ENCODE measurements at places on chromosomes 1 and 21. TPM values are rescaled to one million over a fixed set of nuclear protein-coding genes. Genes with fewer than 3 reads are reported as not detected.

DNA sequence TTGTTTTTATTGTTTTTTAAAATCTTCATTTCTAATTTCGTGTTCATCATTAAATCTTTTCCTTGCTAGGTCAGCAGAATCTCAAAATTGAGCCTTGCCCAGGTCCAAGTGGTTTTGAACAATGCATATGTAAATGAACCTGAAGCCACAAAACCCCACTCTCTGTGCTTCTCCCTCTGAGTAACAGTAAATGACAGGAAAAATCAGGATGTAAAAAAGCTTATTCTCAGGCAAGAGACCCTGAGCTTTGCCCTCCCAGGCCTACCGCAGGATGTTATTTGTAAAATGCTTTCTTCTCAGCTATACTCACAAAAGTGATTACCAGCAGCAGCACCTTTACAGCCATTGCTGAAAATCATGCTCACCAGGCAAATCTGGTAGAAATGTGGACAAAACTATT, 47.6 kb downstream of the TYW3 start:
- DNase-seq = no peak

SHC1 gene
- 109 TPM for total RNA-seq

DNA sequence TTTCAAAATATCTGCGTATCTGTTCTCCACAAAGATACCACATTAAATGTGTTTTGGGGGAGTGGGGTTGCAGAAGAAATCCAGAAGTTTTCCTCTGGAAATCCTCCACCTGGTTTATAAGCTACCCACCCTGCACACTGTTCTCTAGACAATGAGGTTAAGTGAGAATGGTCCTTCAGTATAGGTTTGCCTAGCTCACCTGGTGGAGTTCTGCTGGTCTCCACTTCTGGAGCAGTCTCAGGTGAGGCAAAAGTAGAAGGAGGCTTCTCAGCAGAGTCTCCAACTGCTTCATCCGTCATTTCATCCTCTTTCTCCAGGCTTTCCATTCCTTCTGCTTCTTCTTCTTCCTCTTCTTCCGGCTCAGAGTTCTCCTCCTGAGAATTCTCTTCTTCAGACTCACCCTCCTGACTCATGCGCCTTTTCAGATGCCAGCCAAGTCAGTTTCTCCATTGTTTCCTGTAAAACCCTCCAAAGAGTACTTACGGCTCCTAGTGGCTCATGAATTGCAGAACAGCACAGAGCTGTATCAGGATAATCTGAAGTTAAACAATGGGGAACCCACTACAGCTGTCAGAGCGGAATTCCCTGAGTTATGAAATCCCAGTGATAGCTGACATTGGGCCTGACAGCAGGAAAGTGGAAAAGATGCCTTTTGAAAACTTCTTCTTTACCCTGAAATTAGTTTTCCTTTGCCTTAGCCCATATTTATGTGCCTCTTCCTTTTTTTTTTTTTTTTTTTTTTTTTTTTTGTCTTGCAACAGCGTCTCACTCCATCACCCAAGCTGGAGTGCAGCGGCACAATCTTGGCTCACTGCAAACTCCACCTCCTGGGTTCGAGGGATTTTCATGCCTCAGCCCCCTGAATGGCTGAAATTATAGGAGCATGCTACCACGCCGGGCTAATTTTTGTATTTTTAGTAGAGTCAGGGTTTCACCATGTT, 38.5 kb downstream of the MSTO1 start:
- DNase-seq = peak; percentile 82

PRUNE1 gene
- total RNA-seq = 14.4 TPM

DNA sequence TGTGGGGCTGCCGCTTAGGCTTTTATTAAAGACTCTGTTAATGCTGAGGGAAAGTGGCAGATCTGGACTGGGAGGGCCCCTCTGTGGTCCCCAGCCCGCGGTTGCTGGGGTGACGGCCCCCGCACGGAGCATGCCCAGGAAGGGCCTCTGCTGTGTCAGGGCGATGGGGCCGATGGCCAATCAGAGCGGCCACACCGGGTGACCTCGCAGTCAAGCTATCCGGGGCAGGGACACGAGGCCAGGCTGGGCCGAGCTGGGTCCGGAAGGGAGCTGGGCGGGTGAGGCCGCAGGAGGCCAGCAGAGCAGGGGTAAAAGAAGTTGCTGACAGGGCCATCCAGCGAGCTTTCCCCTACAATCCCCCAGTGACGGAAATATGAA, 145.1 kb downstream of the CASZ1 start:
- no peak for DNase-seq

DNA sequence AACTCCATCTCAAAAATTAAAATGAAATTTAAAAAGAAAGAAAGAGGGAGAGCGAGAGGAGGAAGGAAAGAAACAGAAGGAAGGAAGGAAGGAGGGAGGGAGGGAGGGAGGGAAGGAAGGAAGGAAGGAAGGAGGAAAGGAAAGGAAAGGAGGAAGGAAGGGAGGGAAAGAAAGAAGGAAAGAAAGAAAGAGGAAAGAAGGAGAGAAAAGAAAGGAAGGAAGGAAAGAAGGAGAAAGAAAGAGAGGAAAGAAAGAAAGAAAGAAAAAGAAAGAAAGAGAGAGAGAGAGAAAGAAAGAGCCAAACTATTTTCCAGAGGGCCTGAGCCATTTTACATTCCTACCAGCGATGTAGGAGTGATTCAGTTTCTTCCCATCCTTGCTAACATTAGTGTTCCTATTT, 364.0 kb downstream of the RGS7 start:
- DNase-seq = no peak

DNA sequence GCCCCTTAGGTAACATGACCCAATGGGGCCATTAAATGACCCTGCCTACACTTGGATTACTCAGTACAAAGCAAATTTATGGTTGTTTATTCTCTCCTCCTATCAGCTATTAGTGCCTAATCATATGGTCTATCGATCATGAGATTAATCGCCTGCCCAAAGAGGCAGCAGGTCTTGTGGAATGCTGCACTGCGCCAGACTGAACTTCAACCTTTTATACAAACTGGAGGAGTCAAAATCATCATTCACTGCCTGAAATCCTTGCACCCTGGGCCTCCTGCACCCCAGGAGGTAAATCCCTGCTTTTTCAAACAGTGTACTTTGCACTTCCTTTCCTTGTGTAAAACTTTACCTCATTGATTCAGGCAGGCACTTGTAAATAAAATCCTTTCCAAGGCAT, 69.7 kb downstream of the NFIA start:
- peak; percentile 49 for DNase-seq

DNA sequence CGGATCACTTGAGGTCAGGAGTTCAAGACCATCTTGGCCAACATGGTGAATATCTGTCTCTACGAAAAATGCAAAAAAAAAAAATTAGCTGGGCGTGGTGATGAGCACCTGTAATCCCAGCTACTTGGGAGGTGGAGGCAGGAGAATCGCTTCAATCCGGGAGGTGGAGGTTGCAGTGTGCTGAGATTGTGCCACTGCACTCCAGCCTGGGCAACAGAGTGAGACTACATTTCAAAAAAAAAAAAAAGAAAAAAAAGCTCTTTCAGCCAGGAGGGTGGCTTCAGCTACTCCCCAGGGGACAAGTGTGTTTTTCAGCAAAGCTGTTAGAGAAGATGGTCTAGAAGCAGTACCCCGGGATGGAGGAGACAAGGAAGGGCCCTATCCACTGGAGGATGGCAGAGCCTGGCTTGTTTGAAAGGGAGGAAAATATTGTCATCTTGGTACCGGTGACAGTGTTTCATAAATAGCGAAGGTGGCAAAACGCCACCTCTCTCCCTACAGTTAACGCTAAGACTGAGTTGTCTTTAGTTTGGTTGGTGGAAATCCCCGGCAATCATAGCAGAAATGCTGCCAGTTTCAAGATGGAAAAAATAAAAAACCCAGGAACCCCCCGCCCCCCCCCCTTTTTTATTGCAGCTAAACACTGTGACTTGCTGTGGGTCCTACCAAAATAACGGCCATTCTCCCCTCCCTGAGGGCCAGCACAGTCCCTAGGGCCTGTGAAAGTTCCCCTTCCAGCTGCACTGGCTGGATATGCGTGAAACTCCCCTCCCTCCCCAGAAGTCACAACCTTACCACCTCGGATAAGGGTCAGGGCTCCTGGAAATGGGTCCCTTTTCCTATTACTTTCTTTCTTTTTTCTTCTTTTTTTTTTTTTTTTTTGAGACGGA, 3.5 kb downstream of the PIK3CD start:
- DNase-seq = no peak

DNA sequence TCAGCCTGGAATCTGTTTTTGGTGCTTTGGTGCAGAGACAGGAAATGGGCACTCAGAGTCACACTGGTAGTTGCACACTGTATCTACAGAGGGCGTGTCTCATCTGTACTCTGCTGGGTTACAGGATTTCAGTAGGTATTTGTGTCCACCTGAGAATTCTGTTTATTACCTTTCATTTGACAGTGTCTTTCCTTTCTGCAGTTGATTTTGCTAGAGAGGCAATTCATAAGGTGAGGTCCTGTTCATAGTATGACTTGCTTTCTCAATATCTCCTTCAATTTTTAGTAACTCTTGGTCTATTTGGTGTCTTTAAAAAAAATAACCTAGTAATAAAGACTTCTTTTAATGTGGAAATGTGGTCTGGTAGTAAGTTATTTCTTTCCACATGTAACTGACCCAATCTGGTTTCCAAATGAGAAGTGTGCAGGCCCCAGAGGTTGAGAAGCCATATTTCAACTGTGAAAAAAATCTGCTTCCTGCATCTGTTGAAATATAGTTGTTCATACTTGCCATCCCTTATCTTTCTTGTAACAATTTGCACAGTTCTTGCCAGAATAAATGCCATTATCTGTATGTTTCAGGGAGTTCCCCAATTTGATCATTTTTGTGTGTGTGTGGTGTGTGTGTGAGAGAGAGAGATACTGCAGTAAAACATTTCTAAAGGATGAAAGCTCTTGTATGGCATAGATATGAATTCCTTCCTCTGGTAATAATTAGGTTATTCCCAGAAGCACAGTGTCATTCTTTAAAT, 78.4 kb upstream of the DNAJC6 start:
- DNase-seq = no peak

DNA sequence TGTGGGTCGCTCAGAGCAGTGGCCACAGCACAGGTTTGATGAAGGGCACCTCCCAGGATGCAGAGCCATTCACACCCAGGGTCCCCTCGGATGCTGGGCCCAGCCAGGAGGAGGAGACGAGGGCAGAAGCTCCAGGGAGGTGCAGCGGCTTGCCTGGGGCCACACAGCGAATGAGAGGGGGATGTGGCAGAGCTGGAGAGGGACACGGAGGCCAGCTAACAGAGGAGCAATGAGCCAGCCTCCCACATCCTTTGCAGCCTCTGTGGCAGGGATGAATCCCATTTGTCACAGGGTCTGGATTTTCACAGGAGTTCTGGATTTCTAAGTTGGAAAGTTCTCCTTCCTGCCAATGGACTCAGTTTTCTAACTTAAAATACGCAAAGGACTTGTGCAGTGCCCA, 35.9 kb downstream of the CHD5 start:
- no peak for DNase-seq

GRCh38 chr1:13642306-13643004, 57.5 kb upstream of the PRDM2 start:
- no peak for DNase-seq

- DNase-seq = no peak
Measured at GRCh38 chr1:1185101-1185765, 11.6 kb downstream of the TTLL10 start.

DNA sequence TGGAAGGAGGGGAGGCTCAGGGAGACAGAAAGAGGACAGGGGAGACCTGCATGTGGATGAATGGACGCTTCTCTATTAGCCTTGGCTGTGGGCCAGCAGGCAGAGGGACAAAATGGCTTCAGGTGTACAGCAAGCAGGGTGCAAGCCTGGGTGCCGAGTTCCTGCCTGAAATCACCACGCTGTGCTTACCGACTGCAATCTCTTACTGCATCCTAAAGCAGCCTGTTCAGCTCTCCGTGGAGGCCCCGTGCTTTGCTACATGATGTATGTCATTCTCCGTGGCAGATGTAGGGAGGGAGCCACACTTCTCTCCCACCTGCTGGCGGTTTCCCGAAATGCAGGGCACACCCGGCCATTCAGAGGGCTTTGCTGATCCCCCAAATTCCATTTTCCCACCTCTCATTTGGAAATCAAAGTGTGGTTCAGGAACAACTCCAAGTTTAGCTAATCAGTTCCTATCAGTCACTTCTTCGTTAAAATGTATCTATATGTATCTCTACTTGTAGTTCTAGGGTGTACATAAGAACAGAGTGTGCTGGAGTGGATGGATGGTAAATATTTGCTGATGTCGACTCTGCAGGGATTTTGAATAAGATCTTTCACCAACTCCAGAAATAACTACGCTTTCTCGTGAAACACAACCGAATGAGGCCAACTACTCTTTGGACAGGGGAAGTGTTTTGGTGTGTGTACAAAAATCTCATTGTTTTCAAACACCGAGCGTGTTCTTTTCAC, 122.3 kb upstream of the BACE2 start:
- no peak for DNase-seq

PADI2 gene
- 0.20 TPM for total RNA-seq

GRCh38 chr1:56064705-56065104, 514.7 kb downstream of the PLPP3 start:
- no peak for DNase-seq

DNA sequence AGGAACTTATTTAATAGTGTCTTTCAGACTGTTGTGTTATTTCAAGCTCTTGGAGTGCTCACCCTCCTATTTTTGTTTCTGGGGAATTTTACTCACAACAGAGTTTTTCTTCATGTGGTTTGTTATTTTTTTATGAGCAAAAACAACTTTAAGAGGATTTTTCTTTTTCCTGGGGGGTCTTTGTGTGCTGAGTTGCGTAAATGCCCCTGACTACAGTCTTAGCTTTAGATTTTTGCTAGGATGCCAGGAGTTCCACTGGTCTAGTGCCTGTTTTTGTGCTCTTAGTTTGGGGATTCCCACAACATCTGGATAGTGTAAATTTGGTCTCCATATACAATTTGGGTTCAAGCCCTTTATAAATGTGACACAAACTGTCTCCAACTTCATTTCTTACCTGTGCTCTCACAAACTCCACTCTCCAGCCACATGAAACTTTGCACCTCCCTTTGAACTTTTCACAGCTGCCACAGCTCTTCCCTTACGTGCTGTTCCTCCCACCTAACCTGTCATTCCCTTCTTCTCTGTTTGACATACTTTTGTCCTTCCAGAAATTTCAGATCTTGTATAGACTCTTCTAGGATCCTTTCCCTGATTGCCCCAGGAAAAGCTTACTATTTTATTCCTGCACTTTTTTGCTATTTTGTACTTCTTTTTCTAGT, 180.2 kb downstream of the CRB1 start:
- DNase-seq = no peak

GRCh38 chr1:59354709-59355337, 57.9 kb downstream of the FGGY start:
- DNase-seq = no peak

DNA sequence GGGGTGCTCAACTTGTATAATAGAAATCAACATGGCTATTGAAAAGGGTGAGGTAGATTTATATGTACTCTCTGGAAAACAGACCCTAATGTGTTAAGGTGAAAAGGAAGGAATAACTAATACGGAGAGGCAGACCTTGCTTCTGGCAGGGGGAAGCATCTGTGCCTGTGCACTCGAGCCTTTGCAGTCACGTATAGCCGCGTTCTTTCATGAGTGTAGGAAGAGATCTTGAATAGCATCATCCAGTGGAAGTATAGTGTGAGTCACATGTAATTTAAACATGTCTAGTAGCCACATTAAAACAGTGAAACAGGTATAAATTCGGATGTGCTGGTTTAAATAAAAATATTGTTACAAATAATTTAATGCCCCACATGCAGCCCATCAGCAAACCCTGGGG, 3.0 kb downstream of the A3GALT2 start:
- DNase-seq = no peak

All from Caki2 (cell line).